ENCODE measurements at places on chromosomes 2 and 18. TPM values are rescaled to one million over a fixed set of nuclear protein-coding genes. Genes with fewer than 3 reads are reported as not detected.

Gene AQP12B
- not detected for total RNA-seq

DNA sequence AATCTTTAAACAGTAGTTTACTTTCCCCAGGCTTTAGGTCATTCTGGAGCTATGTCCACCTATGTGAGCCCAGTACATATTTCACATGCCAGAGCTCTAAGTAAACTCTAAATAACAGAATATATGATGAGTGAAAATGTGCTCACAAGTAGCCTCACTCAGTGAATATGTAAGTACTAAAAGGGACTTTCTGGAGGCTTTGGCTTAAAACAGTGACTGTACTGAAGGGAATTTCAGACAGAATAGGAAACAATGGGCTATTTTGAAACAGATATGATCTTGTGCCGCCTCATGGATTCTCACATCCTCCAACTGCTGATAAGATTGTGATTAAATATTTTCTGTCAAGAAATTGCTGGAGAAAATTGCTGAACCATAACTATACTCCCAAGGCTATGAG, 747.9 kb downstream of the SOCS6 start:
- no peaks in the 10 kb centered on the region for H3K27me3 ChIP-seq
- no peak overlapping the region for H3K4me3 ChIP-seq
- no peak overlapping the region for H3K27ac ChIP-seq
- no peaks in the 10 kb centered on the region for H3K36me3 ChIP-seq
- H3K4me1 ChIP-seq: no peaks in the 10 kb centered on the region

DNA sequence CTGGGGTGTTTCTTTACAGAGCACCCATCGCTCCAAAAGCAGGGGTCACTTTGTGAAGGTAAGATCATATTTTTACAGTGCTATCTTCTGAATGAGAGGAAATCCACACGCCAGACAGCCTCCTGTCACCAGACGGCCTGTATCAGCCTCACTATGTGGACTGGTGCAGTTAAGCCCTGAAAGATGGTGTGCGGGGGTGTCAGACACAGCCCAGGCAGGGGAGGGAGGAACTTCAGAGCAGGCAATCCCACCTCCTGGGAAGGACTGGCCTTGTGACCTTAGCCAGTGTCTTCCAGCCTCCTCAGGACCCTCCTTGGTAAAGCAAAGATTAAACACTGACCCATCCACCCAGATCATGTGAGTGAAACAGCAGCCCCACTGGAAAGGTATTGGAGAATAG, 249.4 kb upstream of the CTAGE1 start:
- H3K27ac ChIP-seq: peak overlapping the region; percentile 51
- no peak for DNase-seq
- H3K4me3 ChIP-seq: no peak overlapping the region
- H3K27me3 ChIP-seq: no peaks in the 10 kb centered on the region
- H3K36me3 ChIP-seq: no peaks in the 10 kb centered on the region

- H3K27me3 ChIP-seq: no peaks in the 10 kb centered on the region
- H3K27ac ChIP-seq: peak overlapping the region; percentile 74
- peaks cover 33% of the 10 kb centered on the region for H3K4me1 ChIP-seq
- no peak overlapping the region for H3K4me3 ChIP-seq
- DNase-seq: no peak
Measured at GRCh38 chr2:9263428-9263827, 56.8 kb downstream of the ASAP2 start.

DNA sequence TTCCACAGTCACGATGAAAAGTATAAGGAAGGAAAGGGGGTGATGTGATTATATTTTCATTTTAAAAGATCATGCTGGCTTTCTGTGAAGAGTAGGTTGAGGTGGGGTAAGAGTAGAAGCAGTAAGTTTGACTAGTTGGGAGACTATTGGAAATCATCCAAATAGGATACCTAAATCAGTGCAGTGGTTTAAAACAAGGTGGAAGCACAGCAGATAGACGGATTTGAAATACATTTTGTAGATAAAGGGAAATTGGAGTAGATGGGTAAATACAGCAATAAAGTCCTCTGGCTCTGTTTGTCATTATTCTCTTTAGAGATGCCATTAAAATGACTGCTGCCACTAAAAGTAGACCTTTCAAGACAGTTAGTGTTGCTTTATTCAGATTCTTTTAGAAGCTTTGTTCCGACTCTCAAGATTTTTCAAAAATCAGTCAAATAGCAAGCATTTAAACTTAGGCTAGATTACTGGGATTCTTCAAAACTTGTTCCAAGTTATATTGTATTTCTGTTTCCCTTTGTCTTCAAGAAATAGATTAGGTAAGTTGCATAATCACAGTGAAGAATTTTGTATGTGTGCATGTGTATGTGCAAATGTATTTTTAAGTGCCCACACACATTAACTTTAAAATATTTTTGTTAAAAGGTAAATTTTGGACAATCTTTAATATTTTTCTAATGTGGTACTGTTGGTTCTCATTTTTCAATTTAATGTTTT, 61.7 kb upstream of the DTNA start:
- H3K36me3 ChIP-seq: no peaks in the 10 kb centered on the region
- no peaks in the 10 kb centered on the region for H3K4me1 ChIP-seq

- no peak for DNase-seq
- no peak overlapping the region for H3K4me3 ChIP-seq
- no peaks in the 10 kb centered on the region for H3K27me3 ChIP-seq
- H3K27ac ChIP-seq: no peak overlapping the region
- no peaks in the 10 kb centered on the region for H3K36me3 ChIP-seq
Measured at GRCh38 chr2:71639735-71640134, 186.4 kb downstream of the DYSF start.

Measured in left lung (tissue), 14 donors.